ENCODE measurements at places on chromosomes 12 and 14.

DNA sequence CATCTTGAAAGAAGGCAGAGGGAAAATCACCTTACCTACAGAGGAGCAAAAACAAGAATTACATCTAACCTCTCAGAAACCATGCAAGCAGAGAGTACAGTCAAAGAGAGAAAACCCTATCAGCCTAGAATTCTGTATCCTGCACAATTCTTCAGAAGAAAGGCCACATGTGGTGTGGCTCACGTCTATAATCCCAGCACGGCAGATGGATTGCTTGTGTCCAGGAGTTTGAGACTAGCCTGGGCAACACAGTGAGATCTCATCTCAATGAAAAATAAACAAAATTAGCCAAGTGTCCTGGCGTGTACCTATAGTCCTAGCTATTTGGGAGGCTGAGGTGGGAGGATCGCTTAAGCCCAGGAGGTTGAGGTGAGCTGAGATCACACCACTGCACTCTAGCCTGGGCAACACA, 48.2 kb downstream of the ATF7 start:
- no peak for DNase-seq

DNA sequence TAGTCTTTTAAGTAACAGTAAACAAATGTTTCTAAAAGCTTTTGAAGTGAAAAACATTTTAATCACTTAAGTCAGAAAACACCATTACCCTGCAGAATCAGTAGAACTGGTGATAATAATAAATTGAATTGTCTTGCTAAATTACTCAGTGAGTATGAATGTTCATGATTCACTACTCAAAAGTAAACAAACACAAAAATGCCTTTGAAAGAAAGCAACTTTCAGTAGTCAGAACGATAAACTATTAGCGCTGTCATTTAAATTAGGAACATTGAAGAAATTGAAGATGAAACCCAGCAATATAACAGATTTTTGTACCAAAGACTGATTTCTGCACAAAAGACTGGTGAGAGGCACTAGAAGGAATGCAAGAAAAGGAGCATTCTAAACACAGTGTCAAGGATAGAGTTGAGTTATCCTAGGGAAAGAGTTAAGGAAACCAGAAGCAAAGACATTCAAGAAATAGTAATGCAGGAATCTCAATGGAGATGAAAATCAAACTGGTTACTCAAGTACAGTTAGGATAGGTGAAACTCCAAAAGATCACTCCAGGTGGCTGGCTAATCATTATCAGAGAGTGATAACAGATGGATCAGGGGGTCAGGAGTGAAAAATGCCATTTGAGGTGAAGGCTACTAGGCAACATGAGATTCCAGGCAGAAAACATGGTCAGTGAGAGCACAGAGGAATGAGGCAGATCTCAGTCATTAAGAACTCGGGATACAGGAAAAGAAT, 77.4 kb upstream of the ALG10 start:
- no peak for DNase-seq

DNA sequence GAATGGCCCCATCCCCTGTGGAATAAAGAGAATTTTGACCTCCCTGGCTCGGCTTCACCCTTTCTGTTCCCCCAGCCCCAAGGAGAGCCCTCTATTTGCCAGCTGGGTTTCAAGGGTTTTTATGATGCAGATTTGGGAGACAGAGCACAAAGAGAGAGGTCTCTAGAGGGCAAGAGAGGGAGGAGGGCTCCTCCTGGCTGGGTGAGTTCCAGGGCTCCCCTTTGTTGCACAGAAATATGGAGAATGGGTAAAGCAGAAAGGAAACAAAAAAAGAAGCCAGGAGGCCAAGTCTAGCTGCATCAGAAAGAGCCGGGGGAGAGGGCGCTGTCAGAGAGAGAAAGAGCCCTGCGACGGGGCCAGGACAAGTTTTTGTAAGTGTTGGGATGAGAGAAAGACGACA, 319.6 kb upstream of the RTL1 start:
- no peak for DNase-seq

GRCh38 chr12:20474443-20474842, 106.1 kb downstream of the PDE3A start:
- no peak for DNase-seq

- DNase-seq: no peak
Measured at GRCh38 chr12:31944299-31944698, 14.9 kb upstream of the RESF1 start.

DNA sequence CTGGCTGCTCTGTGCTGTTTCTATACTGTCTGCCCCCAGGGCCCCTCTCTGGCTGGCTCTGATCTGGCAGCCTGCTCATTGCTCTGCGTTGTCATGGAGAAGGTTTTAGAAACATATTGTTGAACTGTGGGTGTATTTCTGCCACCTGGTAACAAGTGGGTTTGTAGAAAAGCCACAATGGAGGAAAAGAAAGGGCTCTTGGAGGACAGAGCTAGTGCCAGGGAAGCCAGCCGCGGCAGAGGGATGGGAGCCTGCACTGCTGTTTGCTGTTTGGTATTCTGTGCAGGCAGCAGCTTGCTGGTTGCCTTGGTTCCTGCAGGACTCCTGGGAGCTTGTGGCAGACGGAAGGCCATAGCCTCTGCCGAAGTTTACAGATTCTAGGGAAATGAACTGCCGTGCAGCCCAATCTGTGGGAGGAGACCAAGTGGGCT, 15.1 kb downstream of the CCDC177 start:
- no peak for DNase-seq

GRCh38 chr14:61315313-61315712, 6.1 kb upstream of the PRKCH start:
- DNase-seq: no peak

DNA sequence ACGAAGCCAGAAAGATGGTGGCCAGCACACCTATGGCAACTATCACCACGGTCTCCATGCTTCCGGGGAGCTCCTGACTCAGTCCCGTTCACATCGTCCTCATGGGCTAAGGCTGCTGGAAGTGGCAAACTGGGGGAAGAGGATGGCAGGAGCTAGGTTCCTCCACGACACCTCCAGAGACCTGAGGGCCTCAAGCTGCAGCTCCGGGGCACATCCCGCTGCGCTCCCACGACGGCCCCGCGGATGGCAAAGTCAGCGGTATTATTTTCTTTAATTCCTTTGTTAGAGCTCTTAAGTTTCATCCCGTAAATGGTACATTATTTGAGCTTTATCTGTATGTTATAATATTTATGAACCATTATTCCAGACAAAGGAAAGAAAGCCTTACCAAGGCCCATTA, 190.5 kb downstream of the DACT1 start:
- no peak for DNase-seq

- no peak for DNase-seq
Measured at GRCh38 chr12:20514598-20514997, 146.3 kb downstream of the PDE3A start.

GRCh38 chr12:105524961-105525360, 194.5 kb downstream of the C12orf75 start:
- DNase-seq: no peak

- DNase-seq: no peak
Measured at GRCh38 chr14:31022386-31022785, 3.1 kb upstream of the AP4S1 start.

DNA sequence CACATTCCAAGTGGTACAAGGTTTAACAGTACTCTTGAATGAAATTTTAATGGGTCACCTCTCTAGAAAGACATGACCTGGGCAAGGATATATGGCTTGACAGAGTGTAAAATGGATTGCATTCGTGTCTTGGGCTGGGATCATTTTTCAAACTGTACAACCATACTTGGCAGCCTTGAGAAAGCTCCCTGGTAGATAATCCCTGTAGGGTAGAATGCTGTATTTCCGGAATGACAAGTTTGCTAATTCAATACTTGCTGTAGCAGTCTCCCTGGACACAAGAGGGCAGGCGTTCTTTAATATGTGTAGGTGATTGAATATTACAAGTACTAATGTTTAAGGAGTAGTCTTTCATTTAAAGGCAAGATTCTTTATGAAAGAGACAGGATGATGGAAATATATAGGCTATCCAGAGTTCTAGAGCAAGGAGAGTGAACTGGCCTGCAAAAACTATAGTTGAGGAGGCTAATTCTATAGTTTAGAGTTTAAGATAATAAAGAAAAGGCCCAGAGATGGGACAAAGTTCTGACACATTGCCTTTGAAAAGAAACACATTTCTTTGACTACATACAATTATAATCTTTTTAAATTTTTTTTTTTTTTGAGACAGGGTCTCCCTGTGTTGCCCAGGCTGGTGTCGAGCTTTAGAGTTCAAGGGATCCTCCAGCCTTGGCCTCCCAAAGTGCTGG, 53.4 kb downstream of the PLBD1 start:
- DNase-seq: peak; percentile 3

DNA sequence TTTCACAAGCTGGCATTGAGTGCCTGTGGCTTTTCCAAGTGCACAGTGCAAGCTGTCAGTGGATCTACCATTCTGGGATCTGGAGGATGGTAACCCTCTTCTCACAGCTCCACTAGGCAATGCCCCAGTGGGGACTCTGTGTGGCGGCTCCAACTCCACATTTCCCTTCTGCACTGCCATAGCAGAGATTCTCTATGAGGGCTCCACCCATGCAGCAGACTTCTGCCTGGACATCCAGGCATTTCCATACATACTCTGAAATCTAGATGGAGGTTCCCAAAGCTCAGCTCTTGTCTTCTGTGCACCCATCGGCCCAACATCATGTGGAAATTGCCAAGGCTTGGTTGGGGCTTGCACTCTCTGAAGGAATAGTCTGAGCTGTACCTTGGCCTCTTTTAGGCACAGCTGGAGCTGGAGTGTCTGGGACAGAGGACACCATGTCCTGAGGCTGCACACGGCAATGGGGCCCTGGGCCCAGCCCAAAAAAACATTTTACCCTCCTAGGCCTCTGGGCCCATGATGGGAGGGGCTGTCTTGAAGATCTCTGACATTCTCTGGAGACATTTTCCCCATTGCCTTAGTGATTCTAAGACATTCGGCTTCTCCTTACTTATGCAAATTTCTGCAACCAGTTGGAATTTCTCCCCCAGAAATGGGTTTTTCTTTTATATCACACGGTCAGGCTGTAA, 313.3 kb upstream of the SFSWAP start:
- no peak for DNase-seq

GRCh38 chr14:94936901-94937685, 167.2 kb upstream of the GSC start:
- no peak for DNase-seq

GRCh38 chr12:22321638-22322037, 12.9 kb downstream of the ST8SIA1 start:
- DNase-seq: peak; percentile 64
